Activated CD8-positive, alpha-beta memory T cell treated with anti-CD3 and anti-CD28 coated beads for 48 hours (primary cell): ENCODE measurements at places on chromosomes 6 and 20.

GRCh38 chr6:25427549-25427948 lies 148.4 kb downstream of the CARMIL1 start:
- DNase-seq, result no peak

GRCh38 chr6:148521586-148521985 lies 178.9 kb downstream of the SASH1 start:
- DNase-seq, result no peak

DNA sequence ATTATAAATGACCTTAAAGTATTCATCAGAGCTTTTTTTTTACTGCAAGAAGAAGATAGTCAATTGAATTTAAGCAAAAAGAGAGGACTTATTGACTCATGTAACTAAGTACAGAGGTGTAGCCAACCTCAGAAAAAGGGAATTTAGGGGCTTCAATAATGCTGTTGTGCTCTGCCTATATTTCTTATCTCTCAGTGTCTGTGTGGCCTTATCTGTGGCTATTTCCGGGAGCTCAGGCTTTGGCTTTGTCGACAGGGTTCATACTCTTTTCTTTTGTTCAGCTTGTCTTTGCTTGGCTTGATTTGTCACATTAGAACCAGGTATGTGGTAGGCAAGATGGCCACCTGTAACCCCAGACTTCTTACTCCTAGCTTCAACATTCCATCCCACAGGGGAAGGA lies 38.6 kb upstream of the FABP7 start:
- no peak for DNase-seq

GRCh38 chr6:106586815-106587415 lies 42.4 kb downstream of the RTN4IP1 start:
- no peak for DNase-seq

GRCh38 chr6:7041511-7042026 lies 66.2 kb upstream of the RREB1 start:
- DNase-seq, result no peak

- DNase-seq, result no peak
Observed at GRCh38 chr6:118758946-118759345, 107.6 kb upstream of the CEP85L start.

- DNase-seq, result peak; percentile 15
Observed at GRCh38 chr6:5471044-5471443, 209.7 kb downstream of the FARS2 start.

DNA sequence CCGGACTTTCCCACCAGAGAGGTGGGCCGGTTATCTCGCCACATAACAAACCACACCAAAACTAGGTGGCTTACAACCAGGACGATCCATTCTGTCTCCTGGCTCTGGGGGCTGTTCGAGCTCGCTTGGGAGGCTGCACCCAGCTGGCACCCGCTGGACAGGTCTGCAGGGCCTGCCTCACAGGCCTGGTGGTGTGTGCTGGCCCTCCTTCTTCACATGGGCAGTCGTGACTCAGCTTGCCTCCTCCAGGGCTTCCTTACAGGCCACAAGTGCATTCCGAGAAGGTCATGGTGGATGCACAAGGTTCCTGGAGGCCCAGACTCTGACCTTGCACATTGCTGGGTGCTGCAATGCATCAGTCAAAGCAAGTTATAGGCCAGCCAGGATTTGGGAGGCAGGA lies 34.2 kb downstream of the FOXF2 start:
- DNase-seq, result no peak
